ENCODE measurements at places on chromosomes 1 and 21.

DNA sequence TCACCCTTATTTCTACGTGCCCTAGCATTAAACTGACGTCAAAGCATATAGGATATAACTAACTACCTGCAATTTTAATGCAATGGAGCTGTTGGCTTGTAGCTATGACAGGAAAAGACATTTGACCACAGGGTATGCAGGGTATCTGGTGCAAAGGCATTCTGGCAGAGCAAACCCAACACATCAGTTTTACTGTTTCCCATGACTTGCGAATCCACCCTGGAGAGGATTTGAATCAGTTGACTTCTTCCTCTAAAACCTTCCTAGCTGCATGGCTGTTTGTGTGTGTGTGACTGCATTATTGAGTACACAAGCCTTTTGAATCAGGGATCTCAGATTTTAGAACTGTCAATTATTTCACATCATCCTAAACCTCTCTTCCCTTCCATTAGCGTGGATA, 41.7 kb upstream of the SYT14 start:
- H3K27ac ChIP-seq, result peak overlapping the region; percentile 94
- peaks cover 41% of the 10 kb centered on the region for H3K4me1 ChIP-seq
- no peak for DNase-seq
- H3K27me3 ChIP-seq, result no peaks in the 10 kb centered on the region

GRCh38 chr1:115810609-115811008, 30.3 kb downstream of the NHLH2 start:
- H3K36me3 ChIP-seq, result no peaks in the 10 kb centered on the region
- no peak overlapping the region for H3K4me3 ChIP-seq
- DNase-seq, result no peak
- no peak overlapping the region for H3K27ac ChIP-seq
- H3K27me3 ChIP-seq, result no peaks in the 10 kb centered on the region

GRCh38 chr1:95021119-95021518, 51.6 kb downstream of the ALG14 start:
- peaks cover 16% of the 10 kb centered on the region for H3K36me3 ChIP-seq
- H3K4me1 ChIP-seq, result peaks cover 58% of the 10 kb centered on the region
- H3K4me3 ChIP-seq, result no peak overlapping the region
- H3K27ac ChIP-seq, result peak overlapping the region; percentile 69
- DNase-seq, result no peak

- H3K27me3 ChIP-seq, result peaks cover 11% of the 10 kb centered on the region
- no peak overlapping the region for H3K4me3 ChIP-seq
- no peak for DNase-seq
- no peak overlapping the region for H3K27ac ChIP-seq
- no peaks in the 10 kb centered on the region for H3K4me1 ChIP-seq
These were observed 107.8 kb upstream of the VAV3 start for GRCh38 chr1:108072776-108073175.

- peaks cover 5% of the 10 kb centered on the region for H3K4me1 ChIP-seq
- no peak overlapping the region for H3K4me3 ChIP-seq
- no peaks in the 10 kb centered on the region for H3K27me3 ChIP-seq
- H3K27ac ChIP-seq, result no peak overlapping the region
These were observed 74.4 kb downstream of the DUSP10 start for GRCh38 chr1:221667504-221667903.

Data from SJSA1 (cell line).